ENCODE measurements at places on chromosomes 7 and 10. TPM values are rescaled to one million over a fixed set of nuclear protein-coding genes. Genes with fewer than 3 reads are reported as not detected.

The PCLO gene
- not detected for total RNA-seq

DNA sequence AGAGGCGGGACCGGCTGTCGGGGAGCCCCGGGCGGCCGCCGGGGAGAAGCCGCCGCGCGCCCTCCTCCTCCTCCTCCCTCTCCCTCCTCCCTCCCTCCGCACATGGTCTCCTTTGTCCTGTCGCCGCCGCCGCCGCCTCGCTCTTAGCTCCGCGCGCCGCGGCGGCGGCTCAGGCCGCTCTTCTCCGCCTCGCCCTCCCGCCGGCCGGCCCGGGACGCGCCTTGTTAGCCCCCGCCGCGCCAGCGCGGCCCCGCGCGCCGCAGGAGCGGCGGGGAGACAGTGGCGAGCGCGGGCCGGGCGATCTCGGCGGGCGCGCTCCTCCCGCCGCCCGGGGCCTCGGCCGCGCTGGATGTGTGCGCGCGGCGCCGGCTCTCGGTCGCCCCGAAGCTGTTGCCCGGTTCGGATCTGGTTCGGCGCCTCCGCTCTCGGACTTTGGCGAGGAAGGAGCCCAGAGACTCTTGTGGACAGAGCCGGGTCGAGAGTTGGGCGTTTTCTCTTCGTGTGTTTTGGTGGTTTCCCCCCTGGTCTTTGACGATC, 437.4 kb upstream of the GALNT17 start:
- peaks cover 18% of the 10 kb centered on the region for H3K4me1 ChIP-seq
- H3K36me3 ChIP-seq: peaks cover 10% of the 10 kb centered on the region
- peak overlapping the region; percentile 90 for H3K4me3 ChIP-seq
- peak; percentile 61 for DNase-seq

The EDRF1 gene
- 40.6 TPM for total RNA-seq

DNA sequence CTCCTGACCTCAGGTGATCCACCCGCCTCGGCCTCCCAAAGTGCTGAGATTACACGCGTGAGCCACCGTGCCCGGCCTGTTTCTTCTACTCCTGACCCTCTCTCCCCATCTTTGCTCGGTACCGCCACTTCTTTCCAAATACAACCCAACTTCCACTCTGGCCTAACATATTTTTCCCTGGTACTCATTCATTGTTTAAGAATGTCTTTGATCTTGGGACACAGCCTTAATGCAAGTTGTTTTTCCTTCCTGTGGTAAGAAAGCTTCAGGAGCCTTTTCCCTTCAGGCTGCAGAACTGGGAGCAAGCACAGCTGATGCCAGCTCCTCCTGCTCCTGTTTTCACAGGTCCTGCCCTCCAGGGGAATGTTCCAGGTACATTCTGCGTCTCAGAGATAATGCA, 13.7 kb downstream of the CALML3 start:
- H3K36me3 ChIP-seq: no peaks in the 10 kb centered on the region
- no peaks in the 10 kb centered on the region for H3K4me1 ChIP-seq
- H3K27ac ChIP-seq: no peak overlapping the region

DNA sequence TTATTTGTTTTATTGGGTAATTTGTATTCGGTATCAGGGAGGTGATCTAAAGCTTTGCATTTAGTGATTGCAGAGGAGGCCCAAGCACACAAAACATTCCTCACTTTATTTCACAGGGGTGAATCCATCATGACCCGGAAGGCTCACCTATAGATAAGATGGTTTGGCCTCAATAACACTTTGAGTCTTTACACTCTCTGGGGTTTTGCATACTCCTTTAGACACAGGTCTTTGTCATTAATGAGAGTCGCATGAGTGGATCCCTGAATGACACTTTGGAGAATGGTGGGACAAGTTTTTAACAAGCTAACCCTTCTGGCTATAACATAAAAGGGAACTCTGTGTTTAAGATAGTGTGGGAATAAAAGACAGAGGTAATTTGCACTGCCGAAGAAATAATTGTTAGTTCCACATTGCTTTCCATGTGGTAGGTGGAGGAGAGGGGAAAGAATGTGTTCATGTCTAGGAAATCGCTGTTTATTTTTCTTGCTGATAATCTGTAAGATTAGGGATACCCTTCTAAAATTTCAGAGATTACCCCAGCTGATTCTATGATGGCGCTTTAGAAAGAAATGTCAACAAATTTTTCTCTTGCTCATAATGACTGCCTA, 455.8 kb downstream of the TFEC start:
- H3K27ac ChIP-seq: no peak overlapping the region
- no peaks in the 10 kb centered on the region for H3K4me1 ChIP-seq
- DNase-seq: no peak

DNA sequence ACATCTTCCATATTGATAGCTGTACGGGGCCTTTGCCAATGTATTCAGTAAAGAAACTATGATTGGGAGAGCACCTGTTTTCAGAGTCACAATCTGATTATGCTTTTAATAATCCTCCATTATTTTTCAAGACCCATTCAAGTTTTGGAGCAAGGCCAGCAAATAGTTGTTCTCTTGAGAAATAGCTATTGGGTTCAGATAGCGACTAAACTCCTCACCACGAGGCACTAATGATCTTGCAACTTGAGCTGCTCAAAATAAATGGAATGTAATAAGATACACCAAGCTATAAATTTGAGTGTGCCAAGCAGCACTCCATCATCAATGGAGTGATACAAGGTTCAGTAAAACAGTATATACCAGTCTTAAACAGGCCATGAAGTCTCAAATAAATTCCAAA, 7.4 kb upstream of the MALRD1 start:
- DNase-seq: no peak
- H3K4me1 ChIP-seq: no peaks in the 10 kb centered on the region
- no peak overlapping the region for H3K4me3 ChIP-seq
- no peaks in the 10 kb centered on the region for H3K27me3 ChIP-seq
- no peak overlapping the region for H3K27ac ChIP-seq

The TEX36 gene
- total RNA-seq: not detected

The DDC gene
- not detected for total RNA-seq

DNA sequence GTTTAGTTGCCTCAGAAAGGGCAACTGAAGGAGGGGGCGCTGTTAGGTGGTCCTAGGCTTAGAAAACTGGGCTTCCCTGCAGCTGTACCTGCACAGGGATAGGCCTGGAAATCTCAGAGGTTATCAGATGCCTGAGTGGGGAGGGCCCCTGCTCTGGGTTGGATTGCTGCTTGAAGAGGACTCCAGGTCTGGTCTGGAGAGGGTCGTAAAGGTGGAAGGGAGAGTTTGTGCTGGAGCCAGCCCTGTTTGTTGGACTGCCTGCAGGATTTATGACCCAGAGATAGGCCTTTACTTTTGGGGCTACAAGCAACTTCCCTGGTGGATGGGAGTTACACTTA, 765.9 kb downstream of the GRID1 start:
- no peak for DNase-seq
- H3K27me3 ChIP-seq: no peaks in the 10 kb centered on the region
- peaks cover 15% of the 10 kb centered on the region for H3K4me1 ChIP-seq

GRCh38 chr10:17236468-17237148, 8.6 kb downstream of the VIM start:
- H3K27me3 ChIP-seq: no peaks in the 10 kb centered on the region
- no peak for DNase-seq
- peaks cover 6% of the 10 kb centered on the region for H3K4me1 ChIP-seq

- no peak for DNase-seq
- H3K4me1 ChIP-seq: no peaks in the 10 kb centered on the region
- no peaks in the 10 kb centered on the region for H3K27me3 ChIP-seq
- H3K27ac ChIP-seq: no peak overlapping the region
- H3K4me3 ChIP-seq: no peak overlapping the region
These were observed 356.8 kb downstream of the GPR158 start for GRCh38 chr10:25531457-25532061.

The WNT16 gene
- not detected for total RNA-seq

The NYAP1 gene
- total RNA-seq: not detected

The TSPAN12 gene
- total RNA-seq: not detected

The NUTM2E gene
- not detected for total RNA-seq

The ATP6V0A4 gene
- total RNA-seq: not detected

The ASAH2B gene
- 1.6 TPM for total RNA-seq

DNA sequence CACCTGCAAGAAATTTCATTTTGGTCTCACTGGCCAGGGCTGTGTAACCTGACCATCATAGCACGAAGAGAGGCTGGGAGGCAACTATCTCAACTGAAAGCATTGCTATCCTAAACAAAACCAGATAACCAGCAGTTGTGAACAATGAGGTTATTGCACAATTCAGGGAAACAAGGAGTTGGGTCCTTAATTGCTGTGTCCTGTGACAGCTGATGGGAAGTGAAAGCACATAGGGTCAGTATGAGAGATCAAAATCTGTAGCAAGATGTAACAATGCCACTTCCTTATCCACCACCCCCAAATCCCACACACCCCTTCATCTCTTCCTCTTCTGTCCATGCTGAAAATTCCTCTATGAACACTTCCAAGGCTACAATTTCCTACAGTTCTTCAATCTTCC, 80.2 kb downstream of the HTR7 start:
- H3K4me3 ChIP-seq: no peak overlapping the region
- DNase-seq: no peak
- H3K4me1 ChIP-seq: no peaks in the 10 kb centered on the region
- no peak overlapping the region for H3K27ac ChIP-seq
- no peaks in the 10 kb centered on the region for H3K27me3 ChIP-seq

- no peak for DNase-seq
- H3K4me1 ChIP-seq: peaks cover 8% of the 10 kb centered on the region
- H3K4me3 ChIP-seq: no peak overlapping the region
These were observed 5.3 kb upstream of the HILPDA start for GRCh38 chr7:128450409-128450808.

DNA sequence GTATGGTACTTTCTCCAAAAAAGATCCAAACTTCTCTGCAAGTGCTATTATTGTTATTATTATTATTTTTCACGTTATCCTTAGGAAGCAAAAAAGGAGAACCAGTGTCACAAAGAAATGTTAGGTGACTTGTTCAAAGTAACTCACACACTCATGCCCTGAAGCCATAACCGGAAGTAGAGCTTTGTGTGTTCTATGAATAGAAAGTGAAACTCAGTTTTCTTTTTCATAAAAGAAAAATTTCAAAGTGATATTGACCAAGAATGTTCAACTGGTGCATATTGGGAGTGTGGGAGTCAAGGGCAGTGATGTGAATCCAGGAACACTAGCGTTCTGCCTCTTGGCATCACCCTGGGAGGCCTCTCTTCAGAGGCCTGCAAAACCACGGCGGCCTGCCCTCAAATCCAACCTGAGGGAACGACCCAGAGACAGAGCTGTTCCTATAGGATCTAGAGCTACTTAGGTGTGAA, 106.1 kb downstream of the PRKCQ start:
- no peaks in the 10 kb centered on the region for H3K27me3 ChIP-seq
- peaks cover 25% of the 10 kb centered on the region for H3K36me3 ChIP-seq
- peak overlapping the region; percentile 97 for H3K27ac ChIP-seq
- peaks cover 21% of the 10 kb centered on the region for H3K4me1 ChIP-seq
- H3K4me3 ChIP-seq: peak overlapping the region; percentile 39

DNA sequence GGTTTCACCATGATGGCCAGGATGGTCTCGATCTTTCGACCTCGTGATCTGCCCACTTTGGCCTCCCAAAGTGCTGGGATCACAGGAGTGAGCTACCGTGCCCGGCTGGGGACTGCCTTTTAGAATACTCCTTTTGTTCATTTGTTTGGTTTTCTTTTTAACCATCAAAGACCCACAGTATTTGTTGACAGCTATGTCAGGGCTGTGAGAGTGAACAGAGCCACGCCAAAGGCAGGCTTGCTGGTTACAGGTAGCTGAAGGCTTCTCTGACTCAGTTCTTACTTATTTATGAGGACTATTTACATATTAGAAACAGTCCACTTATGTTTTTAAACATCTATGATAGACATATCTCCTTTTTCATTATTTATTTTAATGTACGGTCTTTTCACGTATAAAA, 544.5 kb downstream of the CALN1 start:
- DNase-seq: no peak
- no peaks in the 10 kb centered on the region for H3K4me1 ChIP-seq
- no peak overlapping the region for H3K4me3 ChIP-seq
- H3K27me3 ChIP-seq: no peaks in the 10 kb centered on the region

- H3K36me3 ChIP-seq: no peaks in the 10 kb centered on the region
- H3K27me3 ChIP-seq: no peaks in the 10 kb centered on the region
- no peak overlapping the region for H3K4me3 ChIP-seq
These were observed 191.2 kb downstream of the FZD1 start for GRCh38 chr7:91455411-91455810.

GRCh38 chr7:84389242-84389641, 194.7 kb upstream of the SEMA3A start:
- no peaks in the 10 kb centered on the region for H3K36me3 ChIP-seq
- H3K4me3 ChIP-seq: no peak overlapping the region
- DNase-seq: no peak
- no peaks in the 10 kb centered on the region for H3K27me3 ChIP-seq
- H3K4me1 ChIP-seq: no peaks in the 10 kb centered on the region
- H3K27ac ChIP-seq: no peak overlapping the region

- H3K27ac ChIP-seq: no peak overlapping the region
- H3K4me1 ChIP-seq: no peaks in the 10 kb centered on the region
- H3K27me3 ChIP-seq: no peaks in the 10 kb centered on the region
- no peak overlapping the region for H3K4me3 ChIP-seq
These were observed 16.9 kb downstream of the MEOX2 start for GRCh38 chr7:15669443-15670090.

DNA sequence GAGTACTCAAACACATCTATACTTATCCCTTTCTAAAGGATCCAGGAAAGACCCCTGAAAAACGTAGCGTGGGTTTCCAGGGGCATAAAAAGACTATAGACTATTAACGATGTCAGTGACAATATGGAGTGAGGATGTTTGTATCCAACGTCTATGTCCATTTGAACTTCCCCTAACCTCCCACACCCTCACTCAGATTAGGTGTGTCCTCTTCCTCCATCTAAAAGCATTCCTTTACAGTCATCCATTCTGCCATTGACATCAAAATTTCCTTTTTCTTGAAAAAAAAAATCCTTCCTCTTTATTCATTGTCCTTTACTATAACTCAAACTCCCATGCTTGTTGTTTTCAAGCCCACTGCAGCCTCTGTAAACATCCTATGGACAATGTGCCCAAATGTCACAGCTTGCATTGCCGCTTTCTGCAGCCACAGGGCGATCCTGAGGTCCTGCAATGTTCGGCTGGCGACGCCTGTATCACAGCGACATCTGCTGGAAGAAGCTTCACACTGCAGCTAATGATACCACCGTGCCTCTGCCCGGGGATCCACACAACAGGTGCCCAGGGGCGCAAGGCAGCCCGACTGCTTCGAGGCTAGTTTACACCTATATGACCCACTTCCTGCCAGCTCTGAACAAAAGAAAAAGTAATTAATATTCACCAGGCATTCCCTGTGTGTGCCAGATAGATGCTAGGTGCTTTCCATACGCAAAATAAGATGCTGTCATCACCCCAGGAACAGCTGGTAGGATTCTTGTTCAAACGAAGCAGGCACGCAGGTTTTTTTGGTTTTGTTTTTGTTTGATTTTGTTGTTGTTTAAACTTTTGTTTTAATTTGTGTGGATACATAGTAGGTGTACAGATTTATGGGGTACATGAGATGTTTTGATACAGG, 267.9 kb upstream of the GHITM start:
- DNase-seq: peak; percentile 29
- H3K4me1 ChIP-seq: no peaks in the 10 kb centered on the region

The PAX4 gene
- not detected for total RNA-seq

The PDZD7 gene
- total RNA-seq: 0.35 TPM

The NODAL gene
- not detected for total RNA-seq

GRCh38 chr7:130481898-130482297, 10.0 kb upstream of the MEST start:
- no peak for DNase-seq
- H3K4me1 ChIP-seq: peaks cover 14% of the 10 kb centered on the region
- no peak overlapping the region for H3K27ac ChIP-seq
- no peaks in the 10 kb centered on the region for H3K36me3 ChIP-seq

- no peak overlapping the region for H3K4me3 ChIP-seq
- no peaks in the 10 kb centered on the region for H3K27me3 ChIP-seq
- DNase-seq: no peak
These were observed 9.4 kb downstream of the TAS2R41 start for GRCh38 chr7:143487061-143487460.

Data from natural killer cell (primary cell).